M059J (cell line): ENCODE measurements at places on chromosomes 2 and 18. TPM values are rescaled to one million over a fixed set of nuclear protein-coding genes. Genes with fewer than 3 reads are reported as not detected.

DNA sequence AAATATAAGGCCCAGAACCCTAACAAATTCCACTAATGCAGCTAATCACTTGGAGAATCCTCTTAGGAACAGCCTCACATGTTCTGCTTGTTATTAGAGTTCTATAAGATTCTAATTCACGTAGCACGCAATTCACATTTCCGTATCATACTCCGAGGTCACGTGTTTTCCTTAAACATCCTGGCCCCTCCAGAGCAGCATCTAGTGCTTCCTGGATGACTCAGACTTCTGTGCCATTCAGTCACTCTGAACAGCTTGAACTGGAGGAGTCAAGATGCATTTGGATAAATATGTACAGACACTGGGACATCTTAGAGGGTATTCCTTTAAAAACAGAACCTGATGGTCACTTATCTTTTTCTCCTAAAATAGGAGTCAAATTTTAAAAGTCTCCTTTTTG lies 156.5 kb downstream of the MYO5B start:
- DNase-seq = peak; percentile 5

DNA sequence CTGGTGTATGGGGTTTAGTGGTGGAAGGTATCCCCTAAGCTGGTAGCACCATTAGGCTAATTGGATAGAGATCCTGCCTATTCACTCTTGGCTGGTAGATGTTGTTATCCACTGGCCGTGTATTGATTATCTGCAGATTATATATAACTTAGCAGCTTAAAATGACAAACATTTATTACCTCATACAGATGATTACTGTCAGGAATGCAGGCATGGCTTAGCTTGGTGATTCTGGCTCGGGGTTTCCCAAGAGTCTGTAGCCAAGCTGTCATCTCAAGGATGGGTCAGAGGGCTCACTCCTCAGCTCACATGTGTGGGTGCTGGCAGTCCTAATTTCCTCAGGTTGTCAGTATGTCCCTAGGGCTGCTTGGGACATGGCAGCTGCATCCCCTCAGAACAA lies 465.8 kb downstream of the PARD3B start:
- no peak for DNase-seq

GRCh38 chr18:57791911-57792310 lies 11.2 kb downstream of the ATP8B1 start:
- no peak for DNase-seq

GRCh38 chr18:1227025-1227424 lies 322.4 kb downstream of the ADCYAP1 start:
- DNase-seq = peak; percentile 15

DNA sequence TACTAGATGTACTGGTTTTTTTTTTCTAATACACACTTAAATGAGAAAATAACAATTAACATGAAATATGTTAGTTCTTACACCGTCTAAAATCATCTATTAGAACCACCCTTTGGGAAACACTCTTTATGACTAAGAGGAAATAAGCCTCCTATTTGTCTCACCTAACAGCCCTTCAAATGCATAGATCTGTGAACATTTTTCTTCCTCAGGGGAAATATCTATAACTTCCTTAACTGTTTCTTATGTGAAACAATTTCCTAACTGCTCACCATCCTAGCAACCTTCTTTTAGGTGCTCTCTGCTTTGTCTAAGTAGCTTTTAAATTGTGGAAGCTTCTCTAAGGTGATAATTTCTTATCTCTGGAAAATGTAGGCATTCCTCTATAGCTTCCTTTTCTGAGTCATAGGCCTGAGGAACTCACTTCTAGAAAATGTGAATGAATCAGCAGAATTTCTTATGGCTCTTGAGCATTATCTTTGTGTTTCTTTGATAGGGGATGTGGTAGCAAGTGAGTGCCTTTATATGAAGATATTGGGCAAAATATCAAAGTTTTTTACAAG lies 56.1 kb downstream of the CNTNAP5 start:
- peak; percentile 22 for DNase-seq

PJVK gene
- not detected in 2 replicates for total RNA-seq

DNA sequence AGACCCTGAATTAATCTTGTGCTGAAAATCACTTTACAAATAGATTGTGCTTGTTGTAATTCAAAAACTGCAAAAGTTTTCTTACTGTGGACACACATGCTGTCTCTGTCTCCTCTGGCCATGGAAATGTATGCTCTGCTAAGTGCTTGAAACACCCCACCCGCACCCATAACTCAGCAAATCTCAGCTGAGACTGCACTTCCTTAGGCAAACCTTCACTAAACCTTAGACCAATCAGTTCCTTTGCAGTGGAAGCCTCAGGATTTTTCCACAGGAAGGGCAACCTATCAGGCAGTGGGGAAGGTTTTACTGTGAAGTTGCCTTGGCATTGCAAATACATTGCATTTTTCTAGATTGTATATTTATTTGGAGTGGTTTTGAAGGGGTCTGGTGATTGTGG lies 62.2 kb upstream of the PLA2R1 start:
- DNase-seq = no peak
